ENCODE measurements at places on chromosomes 2 and 18.

DNA sequence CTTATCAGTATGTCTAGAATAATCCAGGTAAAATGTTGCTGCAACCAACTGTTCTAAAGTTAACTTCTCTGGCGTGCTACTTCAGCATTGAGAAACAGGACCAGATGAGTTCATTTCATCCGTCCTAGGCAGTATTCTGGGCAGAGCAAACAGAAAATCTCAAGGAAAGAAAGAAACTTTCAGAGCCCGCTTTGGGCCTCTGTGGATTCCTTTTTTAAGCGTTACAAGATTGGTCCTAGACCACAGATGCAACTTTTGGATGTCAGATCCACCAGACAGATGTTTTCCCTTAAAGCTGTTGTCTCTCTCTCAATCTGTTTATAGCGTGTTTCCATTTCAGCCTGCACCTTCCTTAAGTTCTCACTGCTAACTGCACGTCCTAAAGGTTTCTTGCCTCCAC is 75.0 kb downstream of the BCL2 start:
- DNase-seq: no peak

DNA sequence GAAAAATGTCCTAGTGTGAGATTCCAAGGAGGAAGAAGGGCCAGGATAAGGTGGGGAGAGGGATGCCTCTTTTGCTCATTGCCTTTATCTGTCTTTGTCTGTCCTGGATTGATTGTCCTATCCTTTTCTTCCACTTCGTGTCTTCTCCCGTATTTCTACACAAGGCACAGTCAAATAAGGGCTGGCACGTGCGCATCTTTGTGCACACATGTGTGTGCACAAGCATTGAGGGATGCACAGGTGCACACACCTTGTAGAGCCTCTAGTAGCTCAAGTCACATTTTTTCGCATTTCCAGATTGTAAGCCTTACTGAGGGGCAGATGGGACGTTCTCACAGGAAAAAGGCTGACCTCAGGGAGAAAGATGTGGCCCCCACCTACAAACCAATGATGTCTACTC is 170.2 kb upstream of the TNP1 start:
- DNase-seq: no peak

DNA sequence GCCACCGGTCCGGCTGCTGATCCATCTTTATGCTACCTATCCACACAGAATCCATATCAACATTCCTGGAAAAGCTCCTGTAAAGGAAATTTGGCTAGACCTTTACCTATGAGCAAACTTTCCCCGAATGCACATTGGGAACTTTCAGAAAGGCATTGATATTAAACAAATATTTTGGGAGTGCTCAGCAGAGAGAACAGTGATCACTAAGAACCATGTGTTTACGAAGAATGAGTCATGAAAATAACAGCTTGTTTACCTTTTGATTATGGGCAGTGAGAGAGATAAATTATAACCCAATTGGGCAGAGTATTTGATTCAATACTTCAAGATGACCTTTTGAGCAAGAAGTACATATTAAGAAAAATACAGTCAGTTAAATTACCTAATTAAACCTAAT is 189.7 kb upstream of the CDH2 start:
- no peak for DNase-seq

DNA sequence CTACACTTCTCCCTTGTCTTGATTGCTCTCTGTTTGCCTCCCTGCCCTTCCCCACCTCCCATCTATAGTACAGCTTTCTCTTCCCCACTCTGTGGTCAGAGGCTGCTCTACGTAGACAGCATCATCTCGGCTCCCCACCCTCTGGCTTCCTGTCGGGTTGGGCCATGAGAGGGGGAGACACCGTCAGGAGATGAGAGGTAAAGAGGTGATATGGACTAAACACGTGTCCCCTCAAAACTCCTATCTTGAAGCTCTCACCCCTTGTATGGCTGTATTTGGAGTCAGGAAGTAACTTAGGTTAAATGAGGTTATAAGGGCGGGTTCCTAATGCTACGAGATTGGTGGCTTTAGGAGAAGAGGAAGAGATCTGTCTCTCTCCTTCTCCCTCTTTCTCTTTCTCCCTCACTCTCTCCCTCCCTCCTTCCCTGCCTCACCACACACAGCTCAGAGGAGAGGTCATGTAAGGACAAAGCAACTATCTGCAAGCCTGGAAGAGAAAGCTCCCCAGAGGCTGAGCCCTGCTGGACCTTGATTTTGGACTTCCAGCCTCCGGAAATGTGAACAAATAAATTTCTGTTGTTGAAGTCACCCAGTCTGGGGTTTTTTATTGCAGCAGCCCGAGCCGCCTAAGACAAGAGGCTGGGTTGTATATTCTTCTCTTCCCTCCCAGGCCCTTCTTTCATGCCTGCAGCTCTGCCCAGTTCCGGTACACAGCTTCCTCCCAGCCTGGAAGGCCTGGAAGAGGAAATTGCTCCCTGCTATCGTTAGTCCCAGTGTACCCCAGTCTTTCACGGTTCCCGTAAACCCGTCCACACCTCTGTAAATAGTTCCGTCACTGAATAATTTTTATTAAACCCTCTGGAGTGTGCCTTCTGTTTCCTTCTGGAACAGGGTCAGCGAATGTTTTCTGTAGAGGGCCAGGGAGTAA is 138.0 kb downstream of the AKAIN1 start:
- no peak for DNase-seq

- DNase-seq: no peak
These were observed 64.1 kb downstream of the NPPC start for GRCh38 chr2:231862071-231862470.

Measured in NCI-H1048 (cell line).